Breast epithelium (tissue), 4 donors: ENCODE measurements at places on chromosomes 3 and 15.
A peak's percentile ranks its signal among the peaks of the same experiment; 100 is the strongest.

DNA sequence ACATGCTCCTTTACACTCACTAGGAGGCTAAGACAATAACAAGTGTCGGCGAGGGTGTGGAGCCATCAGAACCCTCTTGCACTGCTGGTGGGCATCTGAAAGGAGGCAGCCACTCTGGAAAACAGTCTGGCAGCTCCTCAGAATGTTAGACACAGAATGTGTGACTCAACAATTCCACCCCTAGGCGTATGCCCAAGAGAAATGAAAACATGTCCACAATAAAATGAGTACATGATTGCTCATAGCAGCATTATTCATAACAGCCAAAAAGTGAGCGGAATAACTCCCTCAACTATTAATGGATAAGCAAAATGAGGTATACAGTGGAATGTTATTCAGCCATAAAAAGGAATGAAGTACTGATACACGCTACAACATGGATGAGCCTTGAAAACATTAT, 57.8 kb downstream of the WNT7A start:
- no peak for DNase-seq

GRCh38 chr3:139173372-139174108, 128.8 kb upstream of the PRR23C start:
- DNase-seq: no peak

DNA sequence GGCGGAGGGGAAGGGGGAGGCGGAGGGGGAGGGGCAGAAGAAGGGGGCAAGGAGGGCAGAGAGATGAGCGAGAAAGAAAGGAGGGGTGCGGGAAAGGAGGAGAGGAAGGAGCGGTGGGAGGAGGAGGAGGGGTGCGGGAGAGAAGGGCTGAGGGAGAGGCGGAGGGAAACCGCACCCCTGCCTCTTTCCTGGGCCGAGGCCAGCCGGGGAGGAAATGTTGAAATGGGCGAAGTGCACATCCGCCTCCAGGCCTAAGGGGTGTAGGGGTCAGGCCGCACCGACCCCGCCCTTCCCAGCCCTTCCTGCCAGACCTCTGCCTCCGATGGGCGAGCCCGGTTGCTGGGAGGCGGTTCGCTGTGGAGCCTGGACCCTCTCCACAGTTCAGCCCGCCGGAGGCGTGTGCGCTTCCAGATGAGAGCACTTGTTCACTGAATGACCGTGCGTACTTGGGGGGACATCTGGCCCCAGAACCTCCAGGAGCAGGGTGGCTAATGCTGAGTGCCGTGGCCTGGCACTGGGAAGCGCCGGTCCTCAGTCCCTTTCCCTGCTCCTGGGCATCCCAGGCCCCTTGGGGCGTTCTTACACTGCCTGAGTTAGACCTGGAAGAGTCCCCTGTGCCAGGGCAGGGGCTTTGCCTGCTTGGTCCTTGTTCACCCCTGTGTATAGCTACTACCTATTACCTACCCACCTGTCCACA, 110.3 kb upstream of the KLF13 start:
- peak; percentile 81 for DNase-seq

GRCh38 chr3:47441796-47442551, 33.8 kb downstream of the SCAP start:
- no peak for DNase-seq

- DNase-seq: no peak
Observed at GRCh38 chr3:170801597-170801996, 68.4 kb downstream of the RPL22L1 start.

DNA sequence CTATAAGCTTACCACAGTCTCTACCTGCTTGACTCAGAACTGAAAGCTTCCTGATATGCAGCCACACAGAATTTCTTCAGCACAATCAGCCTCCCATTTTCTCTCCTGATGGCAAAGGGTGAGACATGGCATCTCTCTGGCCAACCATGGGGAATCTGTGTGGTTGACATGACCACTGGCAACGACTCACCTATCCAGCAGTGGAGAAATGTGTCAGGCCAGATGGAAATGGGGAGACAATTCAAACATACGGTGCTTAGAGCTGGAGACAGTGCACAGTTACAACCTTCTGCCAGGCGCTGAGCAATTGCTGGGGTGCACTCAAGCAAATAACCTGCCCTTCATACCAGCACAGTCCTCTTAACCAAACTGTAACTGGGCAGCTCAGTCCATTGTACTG, 3.6 kb downstream of the ZNF385D start:
- DNase-seq: no peak

- peak; percentile 85 for DNase-seq
Observed at GRCh38 chr3:101561630-101562328, at the start of gene TRMT10C. Gene TRMT10C, plus strand, starts transcription at chr3:101561868. Its CDS starts 2,914 bp downstream, at chr3:101564782.

DNA sequence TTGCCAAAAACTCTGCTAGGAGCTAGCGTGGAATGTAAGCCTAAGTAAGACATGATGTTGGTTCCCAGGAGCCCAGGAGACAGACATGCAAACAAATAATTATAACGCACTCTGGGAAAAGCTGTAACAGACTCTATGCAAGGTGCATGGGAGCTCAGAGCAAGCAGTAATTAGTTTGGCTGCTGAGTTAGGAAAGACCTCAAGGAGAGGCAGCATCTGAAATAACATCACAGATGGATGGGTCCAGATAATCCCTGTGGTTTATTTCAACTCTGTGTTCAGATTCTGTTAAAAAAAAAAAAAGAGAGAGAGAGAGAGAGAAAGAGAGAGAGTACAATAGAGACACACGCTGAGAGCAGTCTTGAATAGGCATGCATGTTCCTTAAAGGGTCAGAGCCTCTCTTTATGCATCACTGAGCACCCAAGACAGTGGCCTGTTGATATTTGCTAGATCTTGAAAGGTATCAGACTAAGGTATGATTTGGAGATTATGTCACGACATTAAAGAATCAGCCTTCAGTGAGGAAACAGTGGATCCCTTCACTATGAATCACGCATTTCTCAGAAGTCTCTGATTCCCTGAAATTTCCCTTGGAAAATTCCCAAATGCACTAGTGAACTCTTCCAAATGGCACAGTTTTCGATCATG, 124.4 kb upstream of the LIPC start:
- no peak for DNase-seq

DNA sequence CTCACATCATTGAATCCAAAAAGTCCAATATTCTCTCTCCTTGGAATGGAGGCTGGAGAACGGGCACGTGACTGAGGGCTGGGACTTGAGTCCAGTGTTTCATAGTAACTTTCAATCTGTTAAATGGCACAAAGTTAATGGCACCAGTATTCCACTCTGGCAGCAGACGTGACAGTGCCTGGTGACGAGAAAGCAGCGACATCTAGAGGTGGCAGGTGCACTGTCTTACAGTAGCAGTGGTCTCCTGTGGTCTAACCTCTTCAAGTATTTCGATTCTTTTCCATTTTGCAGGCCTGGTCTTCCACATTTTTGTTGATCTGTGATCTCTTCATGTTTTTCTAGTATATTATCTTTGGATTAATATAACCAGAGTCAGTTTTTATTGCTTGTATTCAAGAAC, 107.1 kb downstream of the OXSM start:
- no peak for DNase-seq

DNA sequence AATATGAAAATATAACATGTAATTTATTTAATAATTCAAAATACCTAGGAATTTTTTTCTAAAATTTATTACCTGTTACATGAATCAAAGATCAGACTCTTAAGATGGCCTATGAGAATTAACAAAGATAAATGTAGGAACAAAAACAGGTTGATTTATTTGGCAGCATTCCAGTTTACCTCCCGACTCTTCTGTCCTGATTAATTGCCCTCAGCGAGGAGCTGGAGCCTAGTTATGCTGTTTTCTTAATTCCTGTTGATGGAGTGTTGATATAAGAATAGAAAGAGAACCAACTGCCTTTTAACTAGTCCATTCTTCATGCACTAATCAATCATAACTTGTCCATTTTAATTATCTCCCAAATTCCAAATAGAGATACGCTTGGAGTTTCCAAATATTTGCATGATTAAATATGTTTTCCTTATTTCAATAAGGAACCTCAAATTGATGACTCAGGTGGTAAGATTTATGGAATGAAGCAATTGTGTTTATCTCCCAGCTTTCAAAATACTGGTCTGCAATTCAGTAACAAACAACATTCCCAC, 10.6 kb upstream of the CPB1 start:
- DNase-seq: no peak

GRCh38 chr15:88621789-88622604, 857 bp downstream of the AEN start:
- DNase-seq: no peak

- DNase-seq: no peak
Observed at GRCh38 chr15:69648212-69648611, 195.6 kb downstream of the RPLP1 start.

- DNase-seq: no peak
Observed at GRCh38 chr3:78988324-78988723, 779.5 kb downstream of the ROBO1 start.

- DNase-seq: no peak
Observed at GRCh38 chr15:28997791-28998190, 112.0 kb downstream of the APBA2 start.

DNA sequence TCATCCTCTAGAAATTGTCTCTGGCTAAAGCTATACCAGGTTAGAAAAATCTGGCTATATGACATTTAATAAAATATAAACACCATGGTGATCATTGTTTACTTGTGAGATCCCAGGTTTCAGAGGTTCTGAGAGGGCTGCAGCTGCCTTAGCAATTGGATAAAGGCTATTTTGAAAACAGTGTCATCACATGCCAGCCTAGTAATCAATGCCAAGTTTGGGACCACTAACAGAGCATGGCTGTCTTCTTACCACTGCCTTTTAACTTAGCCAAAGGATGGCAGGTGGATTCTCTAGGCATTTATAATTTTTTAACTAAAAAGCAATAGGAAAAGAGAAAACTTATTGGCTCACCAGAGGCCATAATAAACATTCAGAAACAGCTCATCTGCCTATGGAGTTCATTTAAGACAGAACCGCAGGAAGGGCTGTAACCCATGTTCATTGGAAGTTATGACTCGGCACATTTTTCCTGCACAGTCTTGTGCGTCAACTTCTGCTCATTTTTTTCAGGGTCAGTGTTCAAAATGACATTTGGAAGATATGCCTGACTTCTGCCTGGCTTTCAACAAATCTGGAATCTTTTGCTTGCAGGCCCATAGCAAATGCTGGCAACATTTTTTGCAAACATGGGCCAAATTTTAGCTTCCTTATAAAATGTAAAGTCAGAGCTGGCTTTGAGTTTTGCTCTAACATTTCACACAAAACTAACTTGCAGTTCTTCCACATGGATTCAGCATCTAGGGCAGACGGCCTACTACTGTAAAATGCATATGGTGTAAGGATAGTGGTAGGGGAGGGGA, 476.0 kb upstream of the TBL1XR1 start:
- DNase-seq: no peak

- DNase-seq: no peak
Observed at GRCh38 chr3:57065588-57065987, 5.1 kb downstream of the SPATA12 start.

- DNase-seq: no peak
Observed at GRCh38 chr3:147393943-147394883, 12.1 kb downstream of the ZIC4 start.

- no peak for DNase-seq
Observed at GRCh38 chr3:41872157-41872556, 89.7 kb downstream of the ULK4 start.

DNA sequence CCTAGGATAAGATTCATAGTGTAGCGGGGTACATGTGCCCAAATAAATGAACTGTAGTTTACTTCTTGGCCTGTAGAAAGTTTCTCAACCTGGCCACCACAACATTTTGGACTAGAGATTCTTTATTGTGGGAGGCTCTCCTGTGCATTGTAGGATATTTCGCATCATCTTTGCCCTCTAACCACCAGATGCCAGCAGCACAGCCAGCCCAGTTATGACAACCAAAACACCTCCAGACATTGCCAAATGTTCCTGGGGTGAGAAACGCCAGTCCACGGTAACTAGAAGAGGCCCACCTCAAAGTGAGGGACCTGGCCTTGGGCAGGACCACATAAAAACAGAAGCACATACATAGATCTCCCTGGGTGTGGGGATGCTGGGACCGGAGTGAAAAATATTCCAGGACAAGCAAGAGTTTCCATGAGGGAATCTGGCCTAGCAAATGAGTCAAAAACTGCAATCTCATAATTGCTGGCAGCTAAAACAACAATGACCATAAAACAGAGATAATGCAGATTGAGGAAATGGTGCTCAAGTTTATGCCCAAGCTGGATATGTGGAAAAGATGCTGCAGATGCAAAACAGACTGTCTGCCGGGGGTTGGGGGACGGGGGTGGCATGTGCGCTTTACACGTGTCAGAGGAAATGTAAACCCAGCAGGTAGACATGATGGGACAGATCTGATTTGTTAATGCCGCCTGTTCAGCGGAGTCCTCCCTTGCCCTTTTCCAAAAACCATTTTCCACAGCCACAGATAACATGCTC, 39.7 kb downstream of the ARHGEF3 start:
- no peak for DNase-seq

DNA sequence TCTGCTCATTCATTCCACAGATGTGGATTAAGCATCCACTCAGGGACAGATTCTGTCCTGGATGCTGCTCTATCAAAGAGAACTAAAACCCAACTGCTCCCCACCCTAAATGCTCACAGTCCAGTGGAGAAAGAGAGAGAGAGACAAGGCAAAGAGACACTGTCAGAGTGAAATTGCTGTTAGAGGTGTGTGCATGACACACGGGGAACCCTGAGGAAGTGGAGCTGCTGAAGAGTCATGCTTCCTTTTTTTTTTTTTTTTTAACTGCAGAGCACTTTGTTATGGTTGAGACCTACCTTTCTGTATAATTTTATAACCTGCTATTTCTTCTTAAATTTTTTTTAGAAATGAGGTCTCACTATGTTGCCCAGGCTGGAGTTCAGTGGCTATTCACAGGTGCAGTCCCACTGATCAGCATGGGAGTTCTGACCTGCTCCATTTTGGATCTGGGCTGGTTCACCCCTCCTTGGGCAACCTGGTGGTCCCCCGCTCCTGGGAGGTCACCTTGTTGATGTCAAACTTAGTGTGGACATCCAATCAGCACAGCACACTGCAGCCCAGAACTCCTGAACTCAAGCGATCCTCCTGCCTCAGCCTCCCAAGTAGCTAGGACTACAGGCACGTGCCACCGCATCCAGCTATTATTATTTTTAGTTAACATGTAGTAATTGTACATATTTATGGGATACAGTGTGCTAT, 18.2 kb upstream of the PSTPIP1 start:
- no peak for DNase-seq

DNA sequence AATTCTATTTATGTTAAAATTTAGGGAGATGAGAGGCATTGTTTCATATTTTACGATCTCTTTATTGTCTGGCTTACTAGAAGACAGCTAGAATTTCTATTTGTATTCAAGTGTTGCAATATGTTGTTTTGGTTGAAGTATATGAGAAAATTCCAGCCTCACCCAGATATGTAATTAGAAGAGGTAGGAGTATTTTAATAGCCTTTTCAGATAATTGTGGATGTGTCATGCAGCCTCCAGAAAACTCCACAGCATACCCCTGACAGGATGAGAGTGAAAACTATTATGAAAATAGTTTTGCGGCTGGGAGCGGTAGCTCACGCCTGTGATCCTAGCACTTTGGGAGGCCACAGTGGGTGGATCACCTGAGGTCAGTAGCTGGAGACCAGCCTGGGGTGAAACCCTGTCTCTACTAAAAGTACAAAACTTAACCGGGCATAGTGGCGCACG, 21.5 kb upstream of the USP3 start:
- DNase-seq: no peak

- DNase-seq: no peak
Observed at GRCh38 chr3:131630097-131630496, 127.3 kb upstream of the MRPL3 start.

GRCh38 chr15:84601555-84601838, 688 bp downstream of the ZSCAN2 start:
- DNase-seq: no peak
